Upper lobe of right lung (tissue), 1 donor: ENCODE measurements at places on chromosomes 5 and 9. TPM values are rescaled to one million over a fixed set of nuclear protein-coding genes. Genes with fewer than 3 reads are reported as not detected.

DNA sequence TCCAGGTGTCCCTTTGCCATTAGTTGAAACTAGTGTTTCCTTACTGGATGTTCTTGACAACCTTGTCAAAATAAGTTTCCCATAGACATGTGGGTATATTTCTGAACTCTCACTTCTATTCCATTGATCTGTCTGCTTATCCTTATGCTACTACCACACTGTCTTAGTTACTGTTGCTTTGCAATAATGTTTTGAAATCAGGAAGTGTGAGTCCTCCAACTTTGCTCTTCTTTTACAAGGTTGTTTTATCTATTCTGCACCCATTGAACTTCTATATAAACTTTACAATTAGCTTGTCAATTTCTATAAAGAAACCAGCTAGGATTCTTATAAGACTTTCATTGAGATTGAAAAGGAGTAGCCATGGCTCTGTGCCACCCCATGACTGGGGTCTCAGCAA is 24.3 kb downstream of the CD14 start:
- DNase-seq: no peak

The PLPP7 gene
- total RNA-seq: 1.5 TPM

DNA sequence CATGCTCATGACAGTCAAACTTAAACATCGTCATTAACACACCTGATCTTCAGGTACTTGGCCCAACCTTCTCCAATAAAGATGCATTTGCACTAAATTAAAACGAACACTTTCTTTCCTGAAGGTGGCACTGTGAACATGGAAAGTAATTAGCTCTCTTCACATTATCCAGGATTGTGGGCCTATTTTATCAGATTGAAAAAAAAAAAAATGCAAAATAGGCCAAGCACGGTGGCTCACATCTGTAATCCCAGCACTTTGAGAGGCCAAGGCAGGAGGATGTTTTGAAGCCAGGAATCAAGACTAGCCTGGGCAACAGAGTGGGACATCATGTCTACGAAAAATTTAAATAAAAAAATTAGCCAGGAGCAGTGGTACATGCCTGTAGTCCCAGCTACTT is 14.4 kb upstream of the CDC20B start:
- no peak for DNase-seq

The GFRA3 gene
- 0.90 TPM for total RNA-seq

DNA sequence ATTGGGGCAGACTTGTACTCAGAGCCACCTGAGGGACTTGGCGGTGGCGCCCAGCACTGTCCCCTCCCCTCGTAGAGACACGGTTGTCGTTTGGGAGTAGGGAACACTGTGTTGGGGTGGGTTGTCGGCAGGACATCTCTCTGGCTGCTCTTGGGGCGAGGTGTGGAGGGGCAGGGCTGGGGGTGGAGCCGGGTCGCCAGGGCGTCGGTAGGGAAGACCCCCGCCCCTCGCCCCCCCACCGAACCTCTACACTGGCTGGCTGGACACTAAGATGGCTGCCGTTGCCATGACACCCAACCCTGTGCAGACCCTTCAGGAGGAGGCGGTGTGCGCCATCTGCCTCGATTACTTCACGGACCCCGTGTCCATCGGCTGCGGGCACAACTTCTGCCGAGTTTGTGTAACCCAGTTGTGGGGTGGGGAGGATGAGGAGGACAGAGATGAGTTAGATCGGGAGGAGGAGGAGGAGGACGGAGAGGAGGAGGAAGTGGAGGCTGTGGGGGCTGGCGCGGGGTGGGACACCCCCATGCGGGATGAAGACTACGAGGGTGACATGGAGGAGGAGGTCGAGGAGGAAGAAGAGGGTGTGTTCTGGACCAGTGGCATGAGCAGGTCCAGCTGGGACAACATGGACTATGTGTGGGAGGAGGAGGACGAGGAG is 778 bp downstream of the TRIM41 start:
- DNase-seq: peak; percentile 83

DNA sequence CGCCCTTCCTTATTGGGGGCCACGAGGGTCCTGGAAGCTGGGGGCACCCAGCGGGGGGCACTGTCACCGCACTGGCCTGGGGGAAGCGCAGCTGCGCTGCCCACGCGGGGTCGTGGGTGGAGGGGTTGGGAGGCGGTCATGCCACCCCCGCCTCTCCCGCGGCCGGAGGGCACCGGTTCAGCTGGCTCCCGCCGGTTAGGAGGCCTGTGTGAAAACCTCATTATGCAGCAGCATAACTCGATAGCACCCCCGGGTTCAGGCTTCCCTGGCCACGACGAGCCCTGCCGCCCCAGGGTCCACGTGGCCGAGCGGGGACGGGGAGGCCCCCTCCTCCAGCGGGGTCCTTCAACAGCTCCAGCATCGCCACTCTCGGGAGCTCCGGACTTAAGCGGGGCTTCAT is 91.2 kb upstream of the ERCC6L2 start:
- no peak for DNase-seq

- no peak for DNase-seq
These were observed 188.6 kb downstream of the CTNND2 start for GRCh38 chr5:11715461-11716196.

GRCh38 chr5:115686051-115686737 is 60.4 kb upstream of the TMED7 start:
- no peak for DNase-seq

DNA sequence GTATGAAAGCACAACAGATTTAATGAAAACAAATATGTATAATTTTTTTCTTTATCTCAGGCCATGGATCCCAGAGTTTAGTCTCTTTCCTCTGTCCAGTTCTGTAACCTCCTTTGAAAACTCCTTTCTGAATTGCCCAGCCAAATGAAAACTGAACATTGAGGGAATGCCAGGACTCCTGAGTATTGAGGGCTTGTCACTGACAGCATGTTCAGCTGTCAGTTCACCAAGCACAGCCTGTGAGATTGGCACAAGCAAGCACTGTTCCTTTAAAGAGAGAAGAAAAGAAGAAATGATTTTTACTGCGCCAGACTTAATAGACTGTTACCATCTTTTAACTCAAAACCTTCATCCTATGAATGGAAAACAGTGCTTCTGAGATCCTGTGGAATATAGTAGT is 27.3 kb downstream of the TTC1 start:
- no peak for DNase-seq

DNA sequence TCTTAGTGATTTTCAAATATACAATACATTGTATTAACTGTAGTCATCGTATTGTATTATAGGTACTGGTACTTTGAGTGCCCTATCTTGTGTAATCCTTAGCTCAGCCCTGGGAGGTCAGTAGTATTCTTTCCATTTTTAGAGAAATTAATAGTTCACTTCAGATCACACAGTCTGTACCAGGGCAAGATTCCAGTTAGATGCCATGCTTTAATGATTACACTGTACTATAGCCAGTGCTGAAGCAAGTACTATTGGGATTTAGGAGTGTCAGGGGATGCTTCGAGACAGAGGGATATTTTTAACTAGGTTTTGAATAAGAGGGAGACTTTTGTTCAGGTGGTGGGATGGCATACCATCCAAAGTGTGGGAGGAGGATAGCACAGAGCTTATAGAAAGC is 41.0 kb upstream of the SLC27A6 start:
- DNase-seq: no peak

DNA sequence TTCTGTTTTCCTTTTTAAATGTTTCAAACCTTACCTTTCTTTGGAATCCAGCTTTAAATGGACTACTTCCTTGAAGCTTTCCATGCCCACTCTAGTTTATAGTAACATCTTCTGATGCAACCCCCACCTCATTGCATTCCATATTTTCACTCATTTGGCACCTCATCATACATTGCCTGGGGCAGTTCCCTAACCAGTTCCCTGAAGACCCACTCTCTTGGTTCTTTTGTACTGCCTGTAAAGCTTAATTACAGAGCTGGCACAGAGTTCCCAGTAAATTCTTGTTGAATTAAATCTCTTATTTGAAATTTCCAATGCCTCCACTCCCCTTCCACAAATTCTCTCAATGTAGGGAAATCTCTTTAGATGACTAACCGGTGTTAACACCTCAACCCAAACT is 257.2 kb downstream of the ARRDC3 start:
- no peak for DNase-seq

The KCNV2 gene
- not detected for total RNA-seq

The WWC1 gene
- 94.2 TPM for total RNA-seq

The EGFLAM gene
- 2.1 TPM for total RNA-seq

GRCh38 chr5:149666212-149666852 is 63.8 kb upstream of the PPARGC1B start:
- peak; percentile 70 for DNase-seq

The OR1Q1 gene
- total RNA-seq: not detected

- peak; percentile 93 for DNase-seq
These were observed 31.4 kb downstream of the COL15A1 start for GRCh38 chr9:98974994-98975712.

DNA sequence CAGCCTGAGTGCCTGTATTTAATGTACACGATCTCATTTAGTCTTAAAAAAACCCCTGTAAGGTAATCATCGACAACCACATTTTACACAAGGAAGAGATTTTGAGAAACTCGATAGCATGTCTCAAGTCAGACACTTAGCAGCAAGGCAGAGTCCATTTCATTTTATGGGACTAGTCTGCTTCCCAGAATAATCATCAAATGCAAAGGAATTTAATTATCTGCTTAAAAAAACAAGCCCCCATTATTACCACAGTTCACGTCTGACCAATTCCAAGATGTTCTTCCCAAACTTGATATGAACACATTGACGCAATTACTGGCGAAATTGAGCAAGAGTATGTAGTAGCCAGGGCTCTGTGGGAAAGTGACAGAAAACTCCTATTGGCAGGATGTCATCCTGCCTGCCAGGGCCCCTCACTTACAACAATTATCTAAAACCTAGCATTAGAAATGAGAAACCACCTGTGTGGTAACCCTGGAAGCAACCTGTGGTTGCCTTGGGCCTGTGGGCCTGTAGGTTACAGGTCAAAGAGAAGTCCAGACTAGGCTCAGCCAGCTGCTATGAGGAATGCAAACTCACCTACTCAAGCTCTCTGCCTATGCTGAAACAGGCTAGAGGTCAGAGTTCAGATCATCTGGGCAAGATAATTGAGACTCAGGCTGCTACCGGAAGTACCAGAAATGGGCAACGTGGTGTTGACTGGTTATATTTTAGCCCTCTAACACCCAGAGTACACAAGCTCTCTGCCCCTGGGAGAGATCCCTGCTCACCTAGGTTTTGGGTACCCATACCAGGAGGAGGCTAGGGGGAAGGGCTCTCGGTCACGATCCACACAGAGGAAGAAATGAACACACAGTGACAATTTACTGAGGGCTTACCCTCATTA is 1.6 kb downstream of the B4GALT1 start:
- no peak for DNase-seq

GRCh38 chr5:34900652-34901051 is 14.7 kb downstream of the RAD1 start:
- no peak for DNase-seq

The MATR3 gene
- 197 TPM for total RNA-seq

- DNase-seq: no peak
These were observed 48.0 kb downstream of the MED27 start for GRCh38 chr9:132031467-132032237.

DNA sequence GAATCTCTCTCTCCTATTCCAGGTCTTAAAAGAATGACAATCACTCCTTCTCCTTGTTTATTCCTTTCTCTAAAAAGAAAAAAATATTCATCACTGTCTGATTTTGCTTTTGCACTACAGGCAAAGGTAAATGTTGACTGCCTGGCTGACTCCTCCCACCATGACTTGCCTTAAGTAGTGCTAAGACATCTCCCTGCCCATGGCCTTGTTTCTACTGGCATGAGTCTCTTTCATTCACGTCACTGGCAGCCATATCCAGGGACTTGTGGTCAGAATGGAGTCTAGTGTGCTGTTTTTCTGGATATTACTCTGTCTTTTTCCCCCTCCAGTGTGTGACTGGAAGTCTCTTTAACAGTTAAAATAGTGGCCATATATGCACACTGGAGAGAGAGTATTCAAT is 522.9 kb upstream of the DAB2 start:
- DNase-seq: no peak

The FOXD4L6 gene
- not detected for total RNA-seq

DNA sequence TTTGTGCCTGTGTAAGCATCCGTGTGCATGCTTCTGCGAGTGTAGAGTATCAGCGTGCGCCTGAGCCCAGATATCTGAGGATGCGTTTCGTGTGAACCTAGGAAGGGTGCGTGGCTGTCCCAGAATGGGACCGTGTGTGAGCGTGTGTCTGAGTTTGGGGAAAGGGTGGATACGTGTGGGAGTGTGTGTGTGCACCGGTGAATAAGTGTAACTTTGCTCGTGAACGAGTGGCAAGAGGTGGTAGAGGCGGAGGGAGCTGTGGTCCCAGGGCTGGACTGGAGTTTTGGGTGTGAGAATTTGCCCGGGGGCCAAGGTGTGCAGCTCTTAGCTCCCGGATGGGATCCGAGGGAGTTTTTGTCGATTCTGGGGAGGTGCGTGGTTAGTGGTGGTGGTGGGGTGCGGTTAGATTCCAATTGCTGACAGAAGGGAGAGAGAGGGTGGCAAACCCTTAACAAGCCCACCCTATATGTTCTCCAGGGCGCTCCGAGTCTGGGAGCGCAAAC is 686 bp upstream of the COL27A1 start:
- DNase-seq: no peak

DNA sequence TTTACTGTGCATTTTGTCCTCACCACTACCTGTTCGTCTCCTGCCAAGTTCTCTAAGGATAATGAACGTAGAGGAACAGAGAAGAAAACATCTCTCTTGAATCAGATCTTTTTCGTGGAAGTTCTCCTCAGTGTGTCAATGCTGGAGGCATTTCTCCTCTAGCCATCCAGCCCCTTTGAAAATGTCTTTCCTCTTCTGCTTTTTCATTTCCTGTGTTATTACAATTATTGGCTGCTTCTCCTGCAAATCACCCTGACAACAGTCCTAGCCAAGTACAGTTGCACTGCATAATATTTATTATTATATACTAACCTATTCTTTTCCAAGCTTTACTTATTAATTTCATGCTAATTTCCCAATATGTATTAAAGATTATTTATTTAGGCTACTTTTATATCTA is 61.8 kb upstream of the TRPM3 start:
- no peak for DNase-seq

GRCh38 chr5:150703762-150704161 is 2.9 kb upstream of the RBM22 start:
- no peak for DNase-seq

- no peak for DNase-seq
These were observed 191.8 kb downstream of the CD180 start for GRCh38 chr5:67004730-67005350.

The SH3GL2 gene
- total RNA-seq: 3.2 TPM

- DNase-seq: no peak
These were observed at the start of the genes BHMT2 and DMGDH for GRCh38 chr5:79069488-79070349. Gene BHMT2, plus strand, starts transcription at chr5:79069767. Its CDS starts 16 bp downstream, at chr5:79069783. Gene DMGDH, minus strand, starts transcription at chr5:79069674. Its CDS starts 54 bp downstream, at chr5:79069620.
